Activated CD4-positive, alpha-beta T cell treated with anti-CD3 and anti-CD28 coated beads, Interleukin-2, amount 10 ng/mL, durations not matched to agents 7 days and 5 days (primary cell): ENCODE measurements at places on chromosomes 2 and 18.

DNA sequence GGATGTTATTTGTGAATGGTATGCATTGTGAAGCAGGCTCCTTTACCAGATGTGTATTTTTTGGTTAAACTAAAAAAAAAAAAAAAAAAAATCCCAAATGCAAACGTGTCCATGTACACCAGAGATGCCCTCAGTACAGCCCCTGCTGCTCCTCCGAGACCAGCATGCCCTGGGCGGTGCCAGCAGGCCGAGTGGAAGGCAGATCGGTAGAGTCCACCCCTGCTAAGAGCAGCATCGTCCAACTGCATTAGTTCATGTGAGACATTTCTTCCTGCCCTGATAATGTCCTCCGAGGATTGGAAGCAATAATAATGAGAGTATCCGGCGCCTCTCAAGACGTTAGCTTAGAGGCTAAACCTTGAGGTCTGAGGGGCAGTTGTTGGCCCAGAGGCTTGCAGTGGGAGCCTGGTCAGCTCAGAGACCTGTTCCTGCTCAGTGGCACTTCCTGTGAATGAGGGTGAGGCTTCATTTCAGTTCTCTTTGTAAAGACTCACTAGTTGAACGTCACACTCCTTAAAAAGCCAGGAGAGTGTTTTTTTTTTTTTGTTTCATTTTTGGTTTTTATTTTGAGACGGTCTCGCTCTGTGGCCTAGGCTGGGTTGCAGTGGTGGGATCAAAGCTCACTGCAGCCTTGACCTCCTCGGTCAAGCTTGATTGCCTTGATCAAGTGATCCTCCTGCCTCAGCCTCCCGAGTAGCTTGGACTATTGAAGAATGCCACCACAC is 5.6 kb downstream of the SLC66A3 start:
- peak overlapping the region; percentile 96 for H3K27ac ChIP-seq
- peak; percentile 39 for DNase-seq
- H3K4me1 ChIP-seq = peaks cover 31% of the 10 kb centered on the region

- peaks cover 12% of the 10 kb centered on the region for H3K4me1 ChIP-seq
- no peak overlapping the region for H3K4me3 ChIP-seq
- no peak overlapping the region for H3K27ac ChIP-seq
- peaks cover 2% of the 10 kb centered on the region for H3K36me3 ChIP-seq
- H3K27me3 ChIP-seq = peaks cover 72% of the 10 kb centered on the region
Observed at GRCh38 chr2:218860950-218861381, 1.4 kb downstream of the WNT6 start.

DNA sequence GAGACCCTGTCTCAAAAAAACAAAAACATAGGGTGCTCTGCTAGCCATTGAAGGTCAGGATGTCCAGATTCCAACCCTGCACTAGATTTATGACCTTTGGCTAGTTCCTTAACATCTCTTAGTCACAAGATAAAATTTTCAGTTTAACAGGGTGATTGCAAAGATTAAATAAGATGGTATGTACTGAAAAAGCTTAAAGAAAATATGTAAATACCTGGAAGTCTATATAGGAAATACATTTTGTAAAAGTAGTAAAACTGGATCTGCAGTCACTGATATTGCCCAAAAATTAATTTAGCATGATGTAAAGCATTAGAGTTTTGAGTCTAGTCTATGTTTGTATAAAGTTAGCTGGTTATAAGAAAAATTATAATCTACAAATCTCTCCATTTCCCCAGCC is 5.4 kb upstream of the COX7A2L start:
- H3K27me3 ChIP-seq = no peaks in the 10 kb centered on the region
- no peak overlapping the region for H3K27ac ChIP-seq
- DNase-seq = no peak
- peaks cover 14% of the 10 kb centered on the region for H3K4me1 ChIP-seq
- H3K36me3 ChIP-seq = no peaks in the 10 kb centered on the region
- H3K4me3 ChIP-seq = no peak overlapping the region

DNA sequence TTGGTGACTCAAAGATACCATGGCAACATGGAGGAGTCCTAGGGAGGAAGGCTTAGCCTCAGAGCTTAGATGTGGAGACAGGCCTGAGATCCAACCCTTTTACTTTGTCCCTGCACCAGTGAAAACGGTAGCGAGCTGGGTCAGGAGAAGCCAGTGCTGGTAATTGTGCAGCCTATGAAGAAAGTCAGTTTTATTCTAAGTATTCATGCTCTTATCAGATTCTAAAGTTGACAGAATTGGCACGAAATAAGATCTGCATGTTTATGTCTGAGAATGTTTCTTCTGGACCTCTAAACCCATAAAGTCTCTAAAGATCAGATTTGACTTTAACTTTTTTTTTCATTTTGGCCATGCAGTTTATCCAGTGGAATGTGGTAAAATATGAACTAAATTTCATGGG is 93.8 kb downstream of the SCG2 start:
- no peak for DNase-seq
- H3K4me1 ChIP-seq = no peaks in the 10 kb centered on the region
- no peak overlapping the region for H3K4me3 ChIP-seq
- H3K27ac ChIP-seq = no peak overlapping the region

GRCh38 chr18:5159080-5159479 is 38.0 kb downstream of the AKAIN1 start:
- H3K36me3 ChIP-seq = no peaks in the 10 kb centered on the region
- no peak for DNase-seq
- H3K27me3 ChIP-seq = no peaks in the 10 kb centered on the region
- peak overlapping the region; percentile 76 for H3K27ac ChIP-seq
- peaks cover 19% of the 10 kb centered on the region for H3K4me1 ChIP-seq
- no peak overlapping the region for H3K4me3 ChIP-seq

- no peaks in the 10 kb centered on the region for H3K27me3 ChIP-seq
- H3K4me3 ChIP-seq = no peak overlapping the region
- peaks cover 54% of the 10 kb centered on the region for H3K4me1 ChIP-seq
- H3K36me3 ChIP-seq = peaks cover 7% of the 10 kb centered on the region
- peak overlapping the region; percentile 55 for H3K27ac ChIP-seq
- no peak for DNase-seq
Observed at GRCh38 chr2:191152482-191153240, 1.9 kb upstream of the STAT4 start.

- peak; percentile 32 for DNase-seq
- peak overlapping the region; percentile 80 for H3K27ac ChIP-seq
- H3K27me3 ChIP-seq = peaks cover 9% of the 10 kb centered on the region
Observed at GRCh38 chr2:131040661-131041401, 52.4 kb downstream of the FAM168B start.

DNA sequence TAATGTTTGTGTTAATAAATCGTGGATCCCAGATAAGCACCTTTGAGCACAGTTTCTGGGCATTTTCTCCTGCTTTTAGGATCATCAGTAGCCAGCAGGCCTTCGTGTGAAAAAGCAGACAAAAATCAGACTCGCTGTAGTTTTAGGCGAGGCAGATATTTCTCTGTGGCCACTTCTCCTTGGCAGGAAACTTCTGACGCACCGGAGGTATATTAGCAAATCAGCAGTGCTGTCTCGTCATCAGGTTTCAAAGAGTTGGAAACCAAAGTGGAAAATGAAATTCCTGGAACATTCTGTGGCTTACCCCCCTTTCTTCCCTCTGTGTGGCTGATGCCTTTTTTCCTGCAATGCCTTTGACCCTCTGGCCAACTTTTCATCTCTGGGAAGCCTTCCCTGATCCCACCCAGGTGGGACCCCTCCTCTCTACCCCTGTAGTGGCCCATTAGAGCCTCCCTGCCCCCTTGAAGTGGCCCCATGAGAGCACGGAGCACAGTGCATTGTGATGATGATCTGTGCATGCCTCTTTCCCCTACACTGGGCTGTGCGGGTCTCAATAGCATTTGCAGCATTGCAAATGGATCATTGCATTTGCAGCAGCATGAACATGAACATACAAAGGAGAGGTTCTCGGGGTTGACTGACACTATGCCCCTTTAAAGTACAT is 93.3 kb downstream of the RNF144A start:
- H3K4me1 ChIP-seq = peaks cover 33% of the 10 kb centered on the region
- no peak overlapping the region for H3K27ac ChIP-seq
- peaks cover 37% of the 10 kb centered on the region for H3K36me3 ChIP-seq
- no peak for DNase-seq
- no peaks in the 10 kb centered on the region for H3K27me3 ChIP-seq

GRCh38 chr2:152894051-152894450 is 175.6 kb downstream of the ARL6IP6 start:
- no peak overlapping the region for H3K27ac ChIP-seq
- no peaks in the 10 kb centered on the region for H3K27me3 ChIP-seq
- no peaks in the 10 kb centered on the region for H3K36me3 ChIP-seq
- H3K4me3 ChIP-seq = no peak overlapping the region
- DNase-seq = no peak
- no peaks in the 10 kb centered on the region for H3K4me1 ChIP-seq

- peaks cover 40% of the 10 kb centered on the region for H3K4me1 ChIP-seq
- peak; percentile 50 for DNase-seq
- no peaks in the 10 kb centered on the region for H3K27me3 ChIP-seq
Observed at GRCh38 chr2:201182650-201183364, at the start of gene CASP10. TSS of gene CASP10 (plus strand) at chr2:201183141. CDS start at chr2:201185778, 2,637 bp downstream.

GRCh38 chr2:26850000-26850431 is 2.1 kb downstream of the DPYSL5 start:
- H3K36me3 ChIP-seq = no peaks in the 10 kb centered on the region
- H3K27ac ChIP-seq = no peak overlapping the region
- H3K4me1 ChIP-seq = peaks cover 12% of the 10 kb centered on the region
- H3K27me3 ChIP-seq = peaks cover 61% of the 10 kb centered on the region
- peak overlapping the region; percentile 16 for H3K4me3 ChIP-seq
- DNase-seq = no peak

DNA sequence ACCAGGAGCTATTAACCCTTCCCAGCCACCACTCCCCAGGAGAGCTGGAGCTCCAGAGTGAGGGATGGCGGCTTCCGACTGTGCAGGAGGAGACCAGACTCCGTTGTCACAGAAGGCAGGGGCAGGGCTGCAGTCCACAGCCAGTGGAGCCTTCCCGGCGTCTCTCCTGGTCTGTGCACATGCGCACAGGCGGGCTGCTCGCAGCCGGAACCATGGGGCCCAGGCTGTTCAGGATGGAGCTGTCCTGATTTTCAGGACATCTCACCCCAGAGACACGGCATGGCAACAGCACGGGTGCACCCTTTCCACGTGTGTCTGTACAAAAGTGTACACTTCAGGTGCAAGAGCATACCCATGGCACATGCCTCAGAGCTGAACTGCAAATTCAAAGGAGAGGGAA is 28.9 kb downstream of the EIPR1 start:
- DNase-seq = no peak
- no peak overlapping the region for H3K27ac ChIP-seq
- H3K27me3 ChIP-seq = no peaks in the 10 kb centered on the region
- H3K4me3 ChIP-seq = no peak overlapping the region

DNA sequence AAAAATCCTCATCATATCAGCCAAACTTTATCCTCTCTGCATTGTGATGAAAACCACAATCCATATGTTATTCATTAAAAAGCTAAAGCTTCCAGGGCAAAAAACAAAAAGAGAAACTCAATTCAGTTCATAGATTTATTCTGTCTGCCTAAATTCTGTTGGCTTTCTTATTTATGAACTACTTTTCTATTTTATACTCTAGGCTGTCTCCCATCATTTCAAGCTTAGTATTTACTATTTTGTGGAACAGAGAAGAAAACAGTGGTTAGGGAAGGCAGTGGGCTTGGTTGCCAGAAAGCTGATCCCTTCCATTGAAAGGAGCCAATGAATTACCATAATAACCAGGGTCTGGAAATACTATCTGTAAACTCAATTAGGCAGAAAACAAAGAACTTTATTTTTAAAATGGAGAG is 71.8 kb downstream of the RAPH1 start:
- no peaks in the 10 kb centered on the region for H3K27me3 ChIP-seq
- DNase-seq = no peak
- H3K27ac ChIP-seq = no peak overlapping the region
- H3K4me1 ChIP-seq = no peaks in the 10 kb centered on the region
- no peak overlapping the region for H3K4me3 ChIP-seq
